ENCODE measurements at places on chromosomes 6 and 20. TPM values are rescaled to one million over a fixed set of nuclear protein-coding genes. Genes with fewer than 3 reads are reported as not detected.

DNA sequence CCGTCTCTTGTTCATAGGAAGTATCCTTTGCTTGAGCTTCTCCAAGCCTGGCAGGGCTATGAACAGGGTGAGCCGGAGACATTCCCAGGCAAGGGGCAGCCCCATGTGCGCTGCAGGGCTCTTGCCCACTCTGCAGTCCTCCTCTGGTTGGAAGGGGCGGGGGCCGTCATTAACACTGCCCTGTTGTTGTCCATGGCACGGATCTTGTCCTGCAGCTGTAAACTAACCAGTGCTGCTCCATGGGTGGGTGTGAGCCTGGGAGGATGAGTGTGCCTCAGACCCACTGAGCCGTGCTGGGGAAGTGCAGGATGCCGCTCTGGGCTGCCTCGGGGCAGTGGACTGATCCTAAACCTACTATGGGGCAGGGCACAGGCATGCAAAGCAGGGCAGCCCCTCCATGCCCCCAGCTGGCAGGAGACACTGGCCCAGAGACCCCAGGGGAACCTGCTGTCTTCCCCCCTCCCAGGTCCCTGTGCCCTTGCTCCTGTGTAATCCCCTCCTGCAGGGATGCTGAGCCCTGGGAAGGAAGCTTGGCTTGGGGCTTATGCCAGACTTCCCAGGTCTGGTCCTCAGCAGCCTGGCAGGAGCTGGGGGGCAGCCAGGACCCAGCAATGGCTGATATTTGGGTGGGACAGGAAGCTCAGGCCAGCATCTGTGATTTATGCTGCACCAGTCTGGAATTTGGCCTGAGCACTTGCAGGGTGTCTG, 8.5 kb downstream of the EBF4 start:
- DNase-seq, result no peak

GRCh38 chr6:83510791-83511190, 1.5 kb upstream of the PRSS35 start:
- no peak for DNase-seq

DNA sequence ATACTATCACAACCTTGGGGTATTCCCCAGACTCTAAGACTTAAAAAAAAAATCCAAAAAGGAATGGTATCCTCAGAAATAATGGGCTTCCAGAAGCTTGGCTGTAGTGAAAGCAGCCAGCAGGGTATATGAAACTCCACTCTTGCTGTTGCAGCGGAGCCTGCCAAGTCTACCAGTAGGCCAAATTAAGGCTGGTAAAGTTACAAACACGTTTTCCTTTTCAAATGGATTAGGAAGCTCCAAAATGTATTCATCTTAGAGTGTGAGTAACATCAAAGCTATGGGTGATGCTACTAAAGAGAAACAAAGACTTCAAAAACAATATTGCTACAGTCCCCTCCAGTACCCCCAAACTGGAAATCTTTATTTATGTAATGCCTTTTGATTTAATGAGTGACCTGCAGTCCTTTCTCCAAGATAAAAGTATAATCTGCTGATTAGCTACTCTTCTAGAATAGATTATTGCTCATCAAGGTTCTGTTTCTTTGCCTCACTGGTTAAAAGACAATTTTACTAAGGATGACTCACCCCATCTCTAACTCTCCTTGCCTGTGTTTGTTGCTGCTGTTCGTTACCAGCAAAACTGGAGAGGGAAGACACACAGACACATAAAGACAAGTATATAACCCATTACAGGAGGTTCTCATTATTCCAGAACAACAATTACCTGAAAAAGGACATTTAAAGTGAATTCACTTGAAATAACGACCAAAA, 84.9 kb downstream of the BTBD9 start:
- DNase-seq, result no peak

DNA sequence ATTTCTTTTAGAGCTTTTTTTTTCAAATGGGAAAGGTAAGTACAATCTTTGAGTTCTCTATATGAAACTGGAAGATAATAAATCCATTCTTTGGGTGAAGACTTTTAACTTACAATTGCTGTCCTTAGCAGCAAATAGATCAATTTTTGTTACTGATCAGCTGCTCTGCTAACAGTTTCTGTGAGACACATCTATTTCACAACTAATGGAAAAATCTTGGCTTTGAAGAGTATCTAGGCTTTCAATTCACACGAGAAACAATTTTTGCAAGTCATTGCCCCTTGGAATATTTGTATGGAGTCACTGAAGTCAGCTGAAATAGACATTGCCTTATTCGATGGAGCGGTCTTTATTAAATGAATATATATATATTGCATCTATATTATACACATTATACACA, 20.5 kb upstream of the ARG1 start:
- DNase-seq, result no peak

- DNase-seq, result no peak
Measured at GRCh38 chr20:58401162-58401561, 12.1 kb downstream of the VAPB start.

GRCh38 chr6:30942338-30943060, 1.7 kb downstream of the MUCL3 start:
- no peak for DNase-seq

PLEKHG1 gene
- total RNA-seq, result 8.0 TPM

DYNLT2 gene
- 0.95 TPM for total RNA-seq

RAD21L1 gene
- not detected for total RNA-seq
